ENCODE measurements at places on chromosomes 2 and 18.

GRCh38 chr18:69127873-69128500, 272.7 kb upstream of the DOK6 start:
- H3K4me3 ChIP-seq, result no peak overlapping the region
- no peaks in the 10 kb centered on the region for H3K27me3 ChIP-seq
- DNase-seq, result no peak
- no peak overlapping the region for H3K27ac ChIP-seq
- H3K36me3 ChIP-seq, result no peaks in the 10 kb centered on the region
- no peaks in the 10 kb centered on the region for H3K4me1 ChIP-seq

- H3K4me3 ChIP-seq, result no peak overlapping the region
- H3K27me3 ChIP-seq, result no peaks in the 10 kb centered on the region
- H3K36me3 ChIP-seq, result no peaks in the 10 kb centered on the region
These were observed 379.4 kb downstream of the RIT2 start for GRCh38 chr18:42736074-42736473.

DNA sequence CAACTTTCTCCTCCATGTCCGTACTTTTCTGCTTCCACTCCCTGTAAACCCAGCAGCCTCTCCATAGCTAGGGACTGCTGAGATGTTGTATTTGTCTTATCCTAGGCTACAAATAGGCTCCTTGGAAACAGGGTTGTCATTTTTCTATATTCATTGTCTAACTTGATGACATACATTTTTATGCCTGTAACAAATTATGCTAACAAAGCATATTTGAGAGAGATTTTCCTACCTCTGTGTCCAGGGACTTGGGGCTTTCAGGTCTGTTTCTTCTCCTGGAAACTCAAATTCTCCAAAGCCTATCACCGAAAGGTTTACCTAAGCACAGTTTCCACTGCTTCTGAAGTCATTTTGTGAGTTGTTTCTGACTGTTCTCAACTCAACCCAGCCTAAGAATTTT, 102.7 kb downstream of the UBE2E3 start:
- no peak overlapping the region for H3K4me3 ChIP-seq
- H3K4me1 ChIP-seq, result no peaks in the 10 kb centered on the region
- no peak for DNase-seq
- H3K27me3 ChIP-seq, result no peaks in the 10 kb centered on the region

- no peaks in the 10 kb centered on the region for H3K27me3 ChIP-seq
- peaks cover 12% of the 10 kb centered on the region for H3K4me1 ChIP-seq
- DNase-seq, result peak; percentile 41
- no peak overlapping the region for H3K4me3 ChIP-seq
These were observed 197.5 kb upstream of the RAB6C start for GRCh38 chr2:129781749-129782632.

DNA sequence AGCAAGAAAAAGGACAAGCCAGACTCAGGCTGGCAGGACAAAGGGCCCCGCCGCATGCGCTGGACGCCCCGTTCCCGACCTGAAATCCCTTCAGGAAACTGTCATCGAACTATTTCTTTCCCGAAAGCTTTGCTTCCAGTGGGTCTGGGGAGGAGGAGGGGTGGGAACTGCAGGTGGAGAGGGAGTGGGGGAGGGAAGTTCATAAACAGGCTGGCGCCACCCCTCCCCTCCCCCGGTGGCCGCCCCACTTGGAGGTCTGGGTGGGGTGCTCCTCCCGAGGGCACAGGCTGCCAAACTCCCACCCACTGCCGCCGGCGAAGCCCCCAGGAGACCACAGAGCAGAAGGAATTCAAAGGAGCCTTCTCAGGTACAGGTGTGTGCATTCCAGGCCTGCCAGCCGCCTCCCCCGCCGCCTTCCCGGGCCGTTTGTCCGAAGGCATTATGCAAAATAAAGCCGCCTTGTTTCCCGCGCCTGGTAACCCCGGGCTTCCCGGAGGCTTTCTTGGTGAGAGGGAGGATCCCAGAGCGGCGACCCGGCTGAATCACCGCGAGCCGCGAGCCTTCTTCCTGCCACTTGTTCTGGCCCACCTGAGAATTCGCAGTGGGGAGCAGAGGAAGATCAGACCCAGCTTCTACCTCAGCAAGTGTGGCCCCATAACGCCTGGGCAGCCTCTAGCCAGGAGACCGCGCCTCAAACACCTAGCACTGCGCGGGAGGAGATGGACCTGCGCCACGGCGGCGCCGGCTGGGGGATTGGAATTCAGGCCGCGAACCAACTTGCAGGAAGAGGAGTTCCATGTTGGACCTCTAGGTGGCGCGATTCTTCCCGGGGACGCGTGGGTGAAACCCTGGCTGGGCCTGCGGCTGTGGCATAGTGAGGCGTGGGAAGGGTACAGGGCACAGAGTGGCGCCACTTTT, 101.9 kb downstream of the FOXI3 start:
- H3K4me3 ChIP-seq, result peak overlapping the region; percentile 31
- H3K36me3 ChIP-seq, result no peaks in the 10 kb centered on the region
- H3K27me3 ChIP-seq, result peaks cover 21% of the 10 kb centered on the region
- H3K4me1 ChIP-seq, result peaks cover 6% of the 10 kb centered on the region
- no peak overlapping the region for H3K27ac ChIP-seq
- DNase-seq, result peak; percentile 69

DNA sequence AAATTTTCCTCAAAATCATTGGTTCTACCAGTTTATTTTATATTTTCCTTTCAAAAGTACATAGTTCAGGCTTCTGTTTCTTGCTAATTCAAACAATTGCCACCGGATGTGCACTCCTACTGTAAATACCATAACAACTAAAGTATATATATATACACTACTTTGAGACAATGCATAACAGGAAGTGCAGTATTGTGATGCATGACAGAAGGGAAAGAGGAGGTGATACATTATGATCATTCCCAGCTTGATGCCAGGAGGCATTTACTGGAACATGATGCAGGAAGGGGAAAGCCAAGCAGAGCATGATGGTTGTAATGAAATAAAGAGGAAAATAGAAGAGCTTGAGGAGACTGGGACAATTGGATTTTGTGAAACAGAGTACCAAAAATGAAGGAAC, 215.2 kb upstream of the NT5C1B start:
- peaks cover 17% of the 10 kb centered on the region for H3K4me1 ChIP-seq
- H3K27me3 ChIP-seq, result no peaks in the 10 kb centered on the region
- H3K27ac ChIP-seq, result no peak overlapping the region
- no peaks in the 10 kb centered on the region for H3K36me3 ChIP-seq
- H3K4me3 ChIP-seq, result no peak overlapping the region

DNA sequence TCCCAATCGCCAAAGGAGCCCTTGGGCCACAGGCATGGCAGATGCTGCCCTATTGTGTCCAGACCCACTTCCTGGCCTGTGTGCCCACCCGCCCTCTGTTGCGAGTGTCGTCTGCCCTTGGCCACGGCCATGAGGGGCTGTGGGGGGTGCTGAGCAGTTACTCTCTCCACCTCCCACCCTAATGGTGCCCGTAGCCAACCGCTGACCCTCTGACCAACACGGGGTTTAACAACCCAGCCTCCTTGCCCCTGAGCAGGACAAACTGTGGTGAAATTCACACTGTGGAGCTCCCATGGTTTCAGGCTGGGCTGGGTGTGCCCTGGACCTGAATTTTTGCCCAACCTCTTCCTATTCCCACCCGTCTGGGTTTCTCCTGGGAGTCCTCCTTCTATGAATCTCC, 145.7 kb upstream of the HDAC4 start:
- no peak for DNase-seq
- H3K27me3 ChIP-seq, result peaks cover 32% of the 10 kb centered on the region
- no peaks in the 10 kb centered on the region for H3K36me3 ChIP-seq

DNA sequence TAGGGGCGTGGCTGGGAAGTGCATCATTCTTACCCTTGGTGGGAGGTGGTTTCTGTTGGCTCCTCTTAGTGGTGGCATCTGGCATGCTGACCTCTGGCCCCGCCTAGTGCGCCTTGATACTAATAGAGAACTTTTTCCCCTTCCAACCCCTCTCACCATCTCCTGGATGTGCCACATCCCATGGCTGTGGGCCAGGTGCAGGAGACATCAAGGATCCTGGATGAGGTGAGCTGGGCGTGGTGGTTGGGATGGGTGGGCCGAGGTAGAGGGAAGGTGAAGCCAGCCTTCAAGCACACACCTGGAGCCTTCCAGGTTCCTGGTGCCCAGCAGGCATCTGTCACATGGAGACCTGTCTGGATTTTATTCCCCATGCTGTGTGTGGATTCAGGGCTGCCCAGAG, 149.2 kb downstream of the DYSF start:
- no peak overlapping the region for H3K4me3 ChIP-seq
- H3K36me3 ChIP-seq, result no peaks in the 10 kb centered on the region
- H3K27ac ChIP-seq, result no peak overlapping the region
- H3K4me1 ChIP-seq, result no peaks in the 10 kb centered on the region
- H3K27me3 ChIP-seq, result peaks cover 3% of the 10 kb centered on the region
